ENCODE measurements at places on chromosomes 4 and X. TPM values are rescaled to one million over a fixed set of nuclear protein-coding genes. Genes with fewer than 3 reads are reported as not detected.
A peak's percentile ranks its signal among the peaks of the same experiment; 100 is the strongest.

Gene PNMA5
- total RNA-seq = 0.38 TPM

Gene PLAC1
- total RNA-seq = not detected

Gene GATA1
- not detected for total RNA-seq

Gene REELD1
- not detected for total RNA-seq

Gene ALB
- 0.47 TPM for total RNA-seq

Gene DSPP
- total RNA-seq = not detected

Gene SATL1
- total RNA-seq = 1.1 TPM

Gene PDLIM5
- 14.3 TPM for total RNA-seq

Gene TDO2
- total RNA-seq = 0.29 TPM

Gene TMEM150C
- total RNA-seq = 5.9 TPM

Gene SFRP2
- 0.21 TPM for total RNA-seq

Gene NOX1
- 0.46 TPM for total RNA-seq

Gene MPP1
- 4.9 TPM for total RNA-seq

Gene MSANTD1
- 0.87 TPM for total RNA-seq

DNA sequence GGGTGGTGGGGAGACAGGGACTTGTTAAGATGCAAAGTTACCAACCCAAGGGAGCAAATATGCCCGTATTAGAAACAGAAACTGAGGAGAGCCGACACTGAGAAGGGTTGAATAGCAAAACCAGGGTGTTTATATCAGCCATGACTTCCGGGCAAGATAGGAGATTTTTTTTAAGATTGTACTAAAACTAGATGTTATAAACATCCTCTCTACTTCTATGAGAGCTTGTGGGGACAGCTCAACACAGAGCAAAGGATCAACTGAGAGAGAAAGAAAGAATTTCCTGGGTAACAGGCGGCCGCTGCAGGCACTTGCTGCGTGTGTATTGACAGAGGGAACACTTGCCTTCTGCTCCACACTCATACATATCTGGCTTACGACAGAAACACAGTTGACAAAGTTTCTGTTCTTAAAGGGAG lies 49.1 kb upstream of the FBXW7 start:
- no peak for ATAC-seq

DNA sequence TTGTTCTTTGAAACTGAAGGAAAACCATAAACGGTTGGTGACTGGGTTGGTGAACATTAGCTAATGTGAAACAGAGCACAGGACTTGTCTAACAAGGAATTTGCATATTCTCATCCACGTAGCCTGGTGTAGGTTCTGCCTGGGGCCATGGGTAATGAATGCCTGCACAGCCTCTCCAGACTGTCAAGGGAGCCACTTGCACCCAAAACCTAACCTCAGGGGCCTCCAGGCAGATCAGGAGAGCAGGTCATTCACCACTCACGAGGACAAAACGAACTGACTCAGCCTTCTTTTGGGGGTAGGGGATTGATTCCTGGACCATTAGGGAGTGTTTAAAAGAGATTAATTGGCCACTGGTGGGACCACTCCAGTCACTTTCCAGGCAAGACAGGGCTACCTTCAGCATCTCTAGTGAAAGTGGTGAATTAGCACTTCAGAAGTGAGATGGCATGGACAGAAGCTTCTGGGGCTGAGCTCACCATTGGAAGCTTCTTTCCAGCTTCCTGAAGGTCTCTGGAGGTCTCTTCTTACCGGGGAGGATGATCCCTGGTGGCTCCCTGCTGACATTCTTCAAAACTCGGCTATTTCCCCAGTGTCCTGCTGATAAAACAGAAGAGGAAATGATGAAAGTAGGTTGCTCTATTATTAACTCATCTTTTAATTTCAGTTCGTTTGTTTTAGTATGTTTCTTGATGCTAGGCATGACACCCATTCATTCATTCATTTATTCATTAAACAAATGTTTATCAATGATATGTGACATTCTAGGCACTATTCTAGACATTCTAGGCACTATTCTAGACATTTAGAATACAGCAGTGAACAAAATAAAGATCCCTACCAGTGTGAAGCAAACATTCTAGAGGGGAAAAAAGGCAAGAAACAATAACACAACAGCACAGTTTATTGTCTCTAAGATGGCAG lies 104.5 kb upstream of the LNX1 start:
- no peak for ATAC-seq

GRCh38 chr4:147057611-147058190 lies 112.0 kb upstream of the TTC29 start:
- no peak for ATAC-seq

DNA sequence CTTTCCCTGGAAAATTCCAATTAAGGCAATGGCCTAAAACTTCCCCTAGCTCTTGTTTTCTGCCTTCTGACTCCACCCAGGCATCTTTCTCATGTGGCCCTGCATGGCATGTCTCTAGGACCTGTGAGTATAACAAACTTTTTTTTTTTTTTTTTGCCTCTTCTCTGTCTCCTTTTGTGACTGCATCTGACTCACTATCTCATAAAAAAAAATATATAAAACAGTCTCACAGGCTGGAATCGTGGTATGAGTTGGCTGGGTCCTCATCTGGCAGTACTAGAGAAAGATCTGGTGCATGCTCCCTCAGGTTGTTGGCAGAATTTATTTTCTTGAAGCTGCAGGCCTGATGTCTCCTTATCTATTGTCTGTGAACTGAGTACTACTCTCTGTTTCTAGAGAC lies 313.9 kb downstream of the TECRL start:
- ATAC-seq = no peak

GRCh38 chrX:121161501-121161933 lies 114.1 kb downstream of the GLUD2 start:
- ATAC-seq = peak; percentile 68

GRCh38 chr4:69360271-69360670 lies 80.0 kb downstream of the UGT2B28 start:
- ATAC-seq = peak; percentile 30

DNA sequence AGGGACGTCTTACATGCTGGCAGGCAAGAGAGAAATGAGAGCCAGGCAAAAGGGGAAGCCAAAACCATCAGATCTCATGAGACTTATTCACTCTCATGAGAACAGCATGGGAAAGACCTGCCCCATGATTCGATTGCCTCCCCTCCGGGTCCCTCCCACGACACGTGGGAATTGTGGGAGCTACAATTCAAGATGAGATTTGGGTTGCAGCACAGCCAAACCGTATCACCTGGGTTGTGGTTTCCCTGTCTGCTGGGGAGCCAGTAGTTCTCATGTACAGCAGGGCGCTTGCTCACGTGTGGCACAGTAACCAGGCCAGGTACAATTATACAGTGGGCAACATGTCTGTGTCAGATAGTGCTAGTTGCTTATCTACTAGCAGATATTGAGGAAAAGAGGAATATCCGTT lies 11.1 kb upstream of the RS1 start:
- no peak for ATAC-seq

DNA sequence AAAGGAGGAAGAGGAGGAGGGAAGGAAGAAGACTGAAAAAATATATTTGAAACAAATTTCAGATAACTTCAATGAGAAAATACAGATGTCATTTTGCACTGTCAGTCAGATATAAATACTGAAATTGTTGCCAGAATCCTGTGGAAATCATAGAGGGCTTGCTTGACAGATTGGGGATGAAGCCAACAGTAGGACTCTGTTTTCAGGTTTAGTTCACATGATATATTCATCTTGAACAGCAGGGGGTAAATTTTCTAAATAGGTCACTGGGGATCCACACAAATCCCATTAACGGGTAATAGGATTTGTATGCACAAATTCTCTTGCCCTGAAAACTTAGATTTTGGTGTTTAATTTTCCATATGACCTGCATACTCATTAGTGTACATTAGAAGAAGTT lies 103.3 kb upstream of the PCDH18 start:
- ATAC-seq = no peak

DNA sequence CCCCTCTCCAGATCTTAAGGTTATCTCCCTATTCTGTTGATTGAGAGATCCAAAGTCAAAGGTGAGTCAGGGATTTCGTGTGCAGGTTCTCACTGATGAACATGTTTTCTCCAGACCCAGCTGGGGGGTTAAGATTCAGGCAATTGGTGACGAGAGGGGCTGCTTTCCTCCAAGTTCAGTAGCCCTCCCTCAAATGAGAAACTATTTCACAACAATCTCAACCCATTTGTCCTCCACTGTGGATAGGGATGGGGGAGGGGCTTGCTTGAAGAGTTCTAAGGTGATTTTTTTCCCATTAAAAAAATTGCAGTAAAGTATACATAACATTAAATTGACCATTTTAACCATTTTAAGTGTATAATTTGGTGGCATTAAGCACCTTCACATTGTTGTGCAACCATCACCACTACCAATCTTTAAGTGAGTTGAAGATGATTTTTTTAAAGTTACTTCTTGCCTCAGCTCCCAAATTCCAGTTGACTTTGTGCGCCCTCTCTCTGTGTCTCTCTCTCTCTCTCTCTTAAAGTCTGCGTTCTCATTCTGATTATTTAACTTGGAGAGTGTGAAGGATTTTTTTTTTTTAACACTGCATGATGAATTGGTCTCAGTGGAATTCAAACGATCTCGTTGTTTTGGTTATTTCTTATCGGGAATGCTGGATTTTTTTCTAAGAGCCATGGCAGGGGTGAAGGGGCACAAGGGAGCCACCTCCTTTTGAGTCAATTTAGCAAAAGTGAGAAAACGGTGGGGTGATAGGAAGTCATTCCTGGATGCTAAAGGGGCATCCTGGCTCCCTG lies 175.9 kb downstream of the SHROOM3 start:
- no peak for ATAC-seq

- no peak for ATAC-seq
Observed at GRCh38 chrX:103737696-103738095, 27.0 kb downstream of the TMEM31 start.

DNA sequence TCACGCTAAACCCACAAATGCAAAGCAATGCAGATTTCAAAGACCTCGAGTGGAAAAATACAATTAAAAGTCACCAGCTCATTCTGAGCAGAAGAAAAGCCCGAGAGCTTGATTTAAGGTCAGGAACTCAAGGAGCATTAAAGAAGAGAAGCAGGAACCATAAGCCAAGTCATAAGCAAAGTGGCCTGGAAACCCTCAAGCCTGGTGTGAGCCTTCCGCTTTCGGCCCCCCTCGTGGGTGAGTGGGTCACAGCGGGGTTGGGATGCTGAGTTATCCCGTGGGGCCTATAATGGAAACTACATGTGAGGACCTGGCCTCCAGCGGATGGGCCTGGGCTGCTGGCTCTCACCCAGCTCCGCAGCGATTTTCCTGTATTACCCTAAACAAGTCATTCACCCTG lies 504.3 kb downstream of the RAB28 start:
- no peak for ATAC-seq

- ATAC-seq = no peak
Observed at GRCh38 chr4:121144021-121144420, 20.1 kb downstream of the TNIP3 start.

GRCh38 chr4:87565746-87566145 lies 36.6 kb upstream of the SPARCL1 start:
- no peak for ATAC-seq

DNA sequence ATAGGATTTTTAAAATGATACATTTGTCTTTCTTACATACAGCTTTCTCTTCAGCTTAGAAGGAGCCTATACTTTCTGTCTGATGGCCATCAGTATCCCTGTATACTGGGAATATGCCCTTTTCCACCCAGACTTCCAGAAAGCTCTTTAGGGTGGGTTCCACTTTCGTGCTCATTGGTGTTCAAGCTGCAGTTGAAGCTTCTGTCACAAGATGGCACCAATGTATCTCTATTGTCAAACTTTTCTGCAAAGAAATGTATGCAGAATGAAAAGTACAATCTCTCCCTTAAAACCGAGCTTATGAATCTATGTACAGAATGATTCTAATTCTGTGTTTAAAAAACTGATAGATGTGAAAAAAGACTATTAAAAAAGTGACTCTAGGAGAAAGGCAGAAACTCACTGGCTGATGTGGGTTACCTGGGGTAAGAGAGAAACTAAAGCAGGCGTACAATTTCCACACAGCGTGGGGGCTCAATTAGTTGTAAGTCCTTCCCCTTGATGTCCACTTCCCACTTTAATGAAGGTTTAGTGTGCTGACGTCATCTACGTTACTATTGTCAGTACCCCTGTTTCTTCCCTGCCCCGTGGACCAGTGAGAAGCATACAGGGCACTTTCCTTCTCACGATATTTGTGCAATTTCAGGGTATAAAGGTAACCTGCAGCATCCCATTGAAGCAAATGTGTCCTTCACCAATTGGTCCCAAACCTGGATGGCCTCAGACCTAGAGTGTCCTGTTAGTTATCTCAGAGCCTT lies 57.3 kb upstream of the TCEAL2 start:
- no peak for ATAC-seq

DNA sequence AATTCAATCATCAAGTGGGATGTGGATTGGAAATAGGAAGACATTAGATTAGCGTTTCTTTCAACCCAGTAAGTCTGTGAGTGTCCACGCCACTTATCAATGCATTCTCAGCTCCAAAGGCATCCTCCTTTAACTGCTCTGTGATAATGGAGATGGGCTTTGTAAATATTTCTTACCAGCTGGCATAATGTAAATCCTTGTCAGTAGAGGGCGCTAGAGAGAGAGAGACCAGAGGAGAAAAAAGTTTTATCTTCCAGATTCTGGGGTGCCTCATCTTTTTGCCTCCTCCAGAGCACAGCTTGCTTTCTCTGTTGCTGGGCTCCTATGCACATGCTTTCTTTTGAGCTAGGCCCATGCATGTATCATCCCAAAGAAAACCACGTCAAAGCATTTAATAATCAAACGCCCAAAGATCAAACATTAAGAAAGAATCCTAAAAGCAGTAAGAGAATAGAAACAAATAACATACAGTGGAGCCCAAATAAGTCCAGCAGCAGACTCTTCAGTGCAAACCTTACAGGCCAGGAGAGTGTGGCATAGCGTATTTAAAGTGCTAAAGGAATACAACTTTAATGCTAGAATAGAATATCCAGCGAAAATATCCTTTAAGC lies 9.6 kb upstream of the MTMR1 start:
- ATAC-seq = peak; percentile 52

DNA sequence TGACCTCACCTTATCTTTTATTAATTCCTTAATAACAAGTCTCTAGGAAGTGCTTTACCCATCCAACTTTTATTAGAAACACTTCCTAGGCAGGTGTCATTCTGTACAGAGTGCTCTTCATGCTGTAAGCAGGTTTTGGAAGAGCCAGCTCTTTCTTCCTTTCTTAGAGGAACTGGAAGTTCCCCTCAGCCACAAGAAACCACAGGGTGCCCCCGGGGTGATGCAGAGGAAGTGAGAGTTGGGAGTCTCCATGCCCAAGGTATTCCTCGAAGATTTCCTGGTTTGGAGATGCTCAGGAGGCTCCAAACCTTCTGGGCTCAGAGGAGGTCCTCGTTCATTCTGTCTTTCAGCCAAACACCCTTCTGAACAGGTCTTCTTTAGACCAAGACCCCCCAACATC lies 83.8 kb downstream of the EGF start:
- ATAC-seq = no peak

- peak; percentile 24 for ATAC-seq
Observed at GRCh38 chr4:140038031-140038533, 115.9 kb downstream of the MAML3 start.

GRCh38 chrX:111270339-111270738 lies at the start of gene CAPN6:
Gene CAPN6 (minus strand): TSS chrX:111270483. CDS start chrX:111263936, 6,547 bp downstream.
- ATAC-seq = no peak

DNA sequence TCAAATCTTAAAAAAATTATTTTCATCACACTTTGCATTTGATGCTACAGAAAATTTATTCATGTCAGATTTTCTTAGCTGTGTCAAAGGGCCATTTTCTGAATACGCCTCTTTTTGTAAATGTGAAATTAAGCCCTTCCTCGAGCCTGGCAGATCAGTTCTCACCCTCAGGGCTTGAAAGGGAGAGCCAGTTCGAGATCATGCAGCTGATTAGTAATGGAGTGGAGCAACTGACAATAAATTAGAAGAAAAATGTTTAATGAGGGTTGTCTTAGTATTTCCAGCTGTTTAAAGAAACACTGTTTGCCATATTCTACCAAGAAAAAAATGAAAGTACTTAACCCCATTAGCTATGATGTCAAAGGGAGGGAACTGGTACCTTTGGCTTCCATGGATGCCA lies 28.7 kb downstream of the CC2D2A start:
- ATAC-seq = no peak
